ENCODE measurements at places on chromosomes 16 and 17.

GRCh38 chr16:3051494-3051893, 5.1 kb downstream of the MMP25 start:
- DNase-seq: no peak

DNA sequence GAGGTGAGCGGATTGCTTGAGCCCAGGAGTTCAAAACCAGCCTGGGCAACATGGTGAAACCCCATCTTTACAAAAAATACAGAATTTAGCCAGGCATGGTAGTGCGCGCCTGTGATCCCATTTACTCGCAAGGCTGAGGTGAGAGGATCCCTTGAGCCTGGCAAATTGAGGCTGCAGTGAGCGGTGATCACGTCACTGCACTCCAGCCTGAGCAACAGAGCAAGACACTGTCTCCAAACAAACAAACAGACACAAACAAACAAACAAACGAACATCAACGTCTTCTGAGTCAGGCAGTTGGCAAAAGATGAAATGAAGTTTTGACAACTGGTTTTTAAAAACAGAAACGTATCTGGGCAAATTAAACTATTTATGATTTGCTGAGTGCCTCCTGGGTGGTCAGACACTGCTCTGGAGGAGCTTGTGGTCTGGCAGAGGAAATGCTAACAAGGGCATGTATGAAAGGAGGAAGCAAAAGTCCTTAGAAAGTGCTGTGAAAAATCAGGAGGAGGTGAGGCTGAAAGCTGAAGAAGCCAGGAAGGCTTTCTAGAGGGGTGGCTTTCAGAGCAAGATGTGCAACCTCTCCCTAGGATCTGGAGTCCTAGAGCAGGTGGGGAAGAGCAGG, 10.2 kb upstream of the KRT20 start:
- no peak for DNase-seq

DNA sequence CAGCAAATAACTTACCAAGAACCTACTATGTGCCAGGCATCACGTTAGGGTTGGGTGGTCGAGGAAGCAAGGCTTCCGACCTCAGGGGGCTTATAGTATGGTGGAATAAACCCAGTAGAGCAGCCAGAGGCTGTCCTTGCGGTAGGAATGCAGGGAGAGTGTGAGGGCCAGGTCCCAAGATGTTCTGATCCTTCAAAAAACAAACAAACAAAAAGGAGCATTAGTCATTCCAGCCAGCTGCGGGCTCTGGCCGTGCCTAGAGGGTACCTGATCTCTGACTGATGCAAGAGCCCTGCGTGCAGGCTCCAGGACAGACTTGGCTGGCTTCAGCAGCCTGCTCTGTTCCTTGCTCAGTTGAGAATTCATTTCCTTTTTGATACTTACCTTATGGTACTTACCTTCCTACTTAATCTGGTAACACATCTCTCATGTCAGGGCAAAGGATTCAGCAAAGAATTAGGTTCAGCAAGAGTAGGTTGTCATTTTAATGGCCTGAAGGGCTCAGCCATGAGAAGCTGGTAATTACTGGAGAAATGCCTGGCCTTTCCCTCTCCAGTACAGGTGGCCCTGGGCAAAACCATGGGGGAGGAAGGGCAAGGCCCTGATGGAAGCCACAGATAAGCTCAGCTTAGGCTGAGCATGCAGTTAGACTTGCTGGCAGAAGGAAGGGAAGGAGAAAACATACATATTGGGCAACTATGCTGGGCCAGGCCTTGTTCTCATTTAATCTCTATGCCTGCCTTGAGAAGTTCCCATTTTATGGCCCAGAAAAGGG, 18.4 kb downstream of the CYB5D2 start:
- DNase-seq: peak; percentile 66

DNA sequence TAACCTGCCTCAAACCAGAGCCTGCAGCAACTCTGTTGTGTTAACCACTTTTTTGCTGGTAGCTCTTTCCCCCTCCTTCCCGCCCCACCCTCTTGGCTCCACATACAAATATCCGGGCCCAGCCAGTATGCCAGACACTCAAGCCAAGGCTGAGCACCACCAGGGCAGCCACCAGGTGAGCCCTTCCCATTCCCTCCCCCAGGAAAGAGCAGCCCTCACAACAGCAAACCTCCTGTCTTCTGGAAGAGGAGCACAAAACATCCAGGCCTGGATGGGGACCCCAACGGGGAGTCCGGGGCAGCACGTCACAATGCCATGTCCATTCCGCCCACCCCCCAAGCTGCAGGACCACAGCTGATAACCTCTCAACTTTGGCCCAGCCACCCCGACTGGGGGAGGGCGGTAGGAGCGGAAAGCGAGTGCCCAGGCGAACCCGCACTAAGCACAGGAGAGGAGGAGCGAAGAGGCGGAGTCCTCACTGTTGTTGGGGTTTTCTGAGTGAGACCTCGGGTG, 757 bp downstream of the ORMDL3 start:
- peak; percentile 46 for DNase-seq

Measured in urothelium cell line (cell line).